Adrenal gland (tissue), 19 donors: ENCODE measurements at places on chromosomes 2 and 18.
A peak's percentile ranks its signal among the peaks of the same experiment; 100 is the strongest.

- peak; percentile 8 for DNase-seq
Observed at GRCh38 chr2:233819884-233820773, 34.2 kb downstream of the HJURP start.

GRCh38 chr2:165621086-165621560, 151.6 kb downstream of the CSRNP3 start:
- no peak for DNase-seq

DNA sequence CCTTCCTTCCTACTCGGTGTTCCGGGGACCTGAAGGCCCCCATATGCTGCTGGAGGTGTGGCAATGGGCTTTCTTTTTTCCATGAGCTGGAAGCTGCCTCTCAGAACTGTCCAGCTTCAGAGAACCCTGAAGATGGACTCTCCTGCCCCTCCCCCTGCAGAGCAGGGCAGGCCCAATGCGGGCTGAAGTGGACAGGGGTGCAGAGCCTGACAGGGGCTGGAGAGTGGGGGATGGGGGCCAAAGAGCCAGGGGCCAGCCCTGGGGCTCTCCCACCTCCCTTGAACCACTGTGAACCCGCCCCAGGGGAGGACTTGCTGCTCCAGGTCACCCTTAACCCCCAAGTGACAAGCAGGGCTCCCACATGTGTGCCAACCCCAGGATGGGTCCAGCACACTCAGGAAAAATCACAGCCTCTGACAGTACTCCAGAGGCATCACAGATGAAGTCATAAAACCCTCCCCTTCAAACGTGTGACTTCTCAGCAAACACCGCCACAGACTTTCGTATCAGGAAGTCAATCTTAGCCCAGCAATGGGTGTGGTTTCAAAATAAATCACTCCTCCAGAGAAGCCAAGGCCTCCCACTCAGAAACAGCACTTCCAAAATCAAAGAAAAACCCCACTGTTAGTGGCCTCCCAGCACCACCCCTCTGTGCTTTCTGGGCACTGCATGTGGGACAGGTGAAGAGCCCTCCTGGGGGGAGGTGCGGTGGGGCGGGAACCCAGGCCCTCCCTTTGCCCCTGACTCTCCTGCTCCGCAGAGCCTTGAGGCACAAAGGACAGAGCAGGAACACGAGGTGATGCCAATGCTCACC, 135.8 kb downstream of the HDAC4 start:
- peak; percentile 48 for DNase-seq

DNA sequence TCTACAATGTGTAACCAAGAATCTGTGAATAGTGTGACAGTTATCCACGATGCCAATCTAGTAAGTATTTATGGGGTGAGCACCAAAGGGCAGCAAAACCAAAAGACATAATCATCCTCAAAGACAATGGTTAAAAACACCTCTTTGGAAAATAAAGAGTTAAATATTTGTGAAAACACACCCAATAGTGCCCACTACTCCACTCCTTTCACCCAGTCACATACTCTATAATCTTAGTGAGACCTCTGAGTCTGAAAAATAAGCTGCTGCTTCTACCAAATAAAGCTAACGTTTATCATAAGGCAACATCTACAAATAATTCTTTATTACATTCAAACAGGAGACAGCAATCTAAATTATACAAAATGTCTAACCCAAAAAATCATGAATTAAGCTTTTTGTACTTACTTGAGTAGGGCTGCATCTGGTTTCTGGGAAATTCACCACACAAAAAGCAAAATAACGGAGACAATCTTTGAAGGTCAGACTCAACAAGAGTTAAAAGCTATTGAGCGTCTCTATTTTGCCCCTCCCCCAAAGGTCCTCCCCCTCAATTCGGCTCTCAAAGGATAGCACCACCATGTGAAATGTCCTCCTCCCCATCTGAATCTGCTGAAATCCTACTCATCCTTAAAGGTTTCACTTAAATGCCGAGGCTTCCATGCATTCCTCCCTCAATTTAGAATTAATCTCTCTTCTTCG, 2.0 kb downstream of the RAPH1 start:
- DNase-seq: peak; percentile 37

DNA sequence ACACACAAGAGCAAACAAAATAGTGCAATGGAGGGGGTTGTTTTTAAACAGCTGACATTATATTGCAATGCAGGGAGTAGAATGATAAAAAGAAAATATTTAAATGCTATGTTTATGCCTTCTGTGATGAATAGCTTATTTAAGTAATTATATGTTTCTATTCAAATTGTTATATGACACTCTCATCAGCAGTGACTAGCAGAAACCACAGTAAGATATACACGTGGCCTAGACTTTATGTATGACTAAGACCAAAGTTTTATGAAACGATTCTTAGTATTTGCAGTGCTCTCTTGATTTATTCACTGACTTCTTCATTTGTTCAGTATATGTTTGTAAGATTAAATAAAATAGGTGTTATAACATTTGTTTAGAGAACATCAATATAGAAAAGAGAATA, 26.1 kb upstream of the C1D start:
- DNase-seq: no peak

DNA sequence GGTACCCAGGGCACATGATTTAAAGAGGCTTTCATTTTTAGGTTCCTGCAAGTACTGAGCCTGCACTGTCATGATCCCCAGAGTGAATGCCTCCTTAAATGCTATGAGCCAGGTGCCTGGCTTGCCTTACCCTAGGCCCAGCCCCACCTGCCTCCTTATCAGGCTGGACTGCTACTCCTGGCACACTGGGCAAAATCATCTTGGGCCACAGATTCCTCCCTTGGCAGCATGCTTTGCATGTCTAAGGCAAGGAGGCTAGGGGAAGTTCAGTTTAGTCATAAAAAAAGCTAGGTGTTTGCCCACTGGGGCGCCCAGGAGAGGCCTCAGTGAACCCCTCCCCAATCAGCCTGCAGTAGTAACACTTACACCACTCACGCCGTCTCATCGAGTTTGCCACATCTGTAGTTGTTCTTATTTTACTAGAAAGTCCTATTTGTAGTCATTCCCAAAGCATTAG, 45.1 kb downstream of the LBH start:
- DNase-seq: no peak

- no peak for DNase-seq
Observed at GRCh38 chr2:11757101-11757500, 10.7 kb downstream of the LPIN1 start.

- DNase-seq: no peak
Observed at GRCh38 chr2:1156059-1156458, 205.4 kb downstream of the SNTG2 start.

- no peak for DNase-seq
Observed at GRCh38 chr2:223894968-223895367, 50.2 kb downstream of the WDFY1 start.

GRCh38 chr2:236935631-236936445, 149.9 kb upstream of the COPS8 start:
- DNase-seq: no peak

DNA sequence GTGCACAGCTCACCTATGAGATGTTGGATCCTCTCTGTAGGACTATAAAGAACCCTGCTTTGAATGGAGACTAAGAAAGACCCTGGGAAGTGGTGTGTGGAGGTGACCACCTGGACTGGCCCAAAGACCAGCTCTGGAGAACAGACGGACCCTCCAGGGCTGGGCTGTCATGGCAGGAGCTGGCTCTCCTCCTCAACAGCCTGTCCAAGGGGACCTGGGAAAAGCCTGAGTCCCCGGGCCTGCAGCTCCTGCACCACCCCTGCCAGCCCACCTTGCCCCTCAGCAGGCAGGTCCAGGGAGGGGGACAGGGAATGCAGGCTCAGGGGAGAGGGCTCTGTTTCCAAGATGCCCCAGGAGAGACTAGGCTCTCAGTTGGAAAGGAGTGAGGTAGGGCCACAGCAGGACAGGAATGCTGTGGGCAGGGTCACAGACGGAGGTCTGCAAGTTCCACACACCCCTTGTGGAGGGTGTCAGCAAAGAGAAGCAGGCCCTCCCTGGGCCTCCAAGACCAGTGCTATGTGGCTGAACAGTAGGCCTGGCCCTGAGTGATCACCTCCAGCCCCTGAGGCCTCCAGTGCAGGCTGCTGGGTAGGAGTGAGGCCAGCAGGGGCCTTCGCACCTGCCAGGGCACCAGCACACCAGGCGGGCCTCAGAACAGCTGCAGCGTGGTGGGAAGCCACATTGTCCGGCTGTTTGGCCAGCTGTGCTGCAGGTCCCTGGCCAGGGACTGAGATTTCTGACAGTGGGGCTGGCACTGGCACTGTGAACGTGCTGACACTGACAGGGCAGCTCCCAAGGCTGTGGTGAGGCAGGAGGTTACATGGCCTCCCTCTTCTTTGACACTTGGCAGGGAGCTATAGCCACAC, 86.4 kb upstream of the OTOS start:
- peak; percentile 35 for DNase-seq

- DNase-seq: no peak
Observed at GRCh38 chr2:72975017-72975416, 57.7 kb downstream of the EMX1 start.

DNA sequence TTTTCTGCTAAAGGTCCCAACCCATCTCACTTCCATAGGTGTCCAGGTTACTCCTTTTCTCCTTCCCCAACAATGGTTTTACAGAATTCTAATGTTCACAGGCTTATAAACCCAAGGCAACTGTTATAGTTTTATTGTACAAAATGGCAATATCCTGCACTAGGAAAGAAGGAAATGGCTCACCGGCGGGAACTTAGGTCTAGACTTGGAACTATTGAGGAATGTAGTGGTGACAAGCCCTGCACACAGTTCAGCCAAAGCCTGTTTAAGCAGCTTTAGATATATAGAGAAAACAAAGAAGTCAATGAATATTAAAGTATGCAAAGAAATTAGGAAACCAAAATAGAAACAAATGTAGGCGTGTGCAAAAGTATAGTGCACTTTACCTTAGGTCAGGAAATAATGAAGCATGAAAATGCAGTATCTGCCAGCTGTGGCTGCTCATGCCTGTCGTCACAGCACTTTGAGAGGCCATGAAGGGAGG, 22.7 kb upstream of the KCNG3 start:
- DNase-seq: no peak

GRCh38 chr2:13616059-13616458, 899.3 kb downstream of the TRIB2 start:
- DNase-seq: no peak

GRCh38 chr18:55501982-55502710, 85.8 kb downstream of the TCF4 start:
- DNase-seq: no peak

GRCh38 chr2:1886405-1886992, 142.2 kb upstream of the PXDN start:
- peak; percentile 30 for DNase-seq

DNA sequence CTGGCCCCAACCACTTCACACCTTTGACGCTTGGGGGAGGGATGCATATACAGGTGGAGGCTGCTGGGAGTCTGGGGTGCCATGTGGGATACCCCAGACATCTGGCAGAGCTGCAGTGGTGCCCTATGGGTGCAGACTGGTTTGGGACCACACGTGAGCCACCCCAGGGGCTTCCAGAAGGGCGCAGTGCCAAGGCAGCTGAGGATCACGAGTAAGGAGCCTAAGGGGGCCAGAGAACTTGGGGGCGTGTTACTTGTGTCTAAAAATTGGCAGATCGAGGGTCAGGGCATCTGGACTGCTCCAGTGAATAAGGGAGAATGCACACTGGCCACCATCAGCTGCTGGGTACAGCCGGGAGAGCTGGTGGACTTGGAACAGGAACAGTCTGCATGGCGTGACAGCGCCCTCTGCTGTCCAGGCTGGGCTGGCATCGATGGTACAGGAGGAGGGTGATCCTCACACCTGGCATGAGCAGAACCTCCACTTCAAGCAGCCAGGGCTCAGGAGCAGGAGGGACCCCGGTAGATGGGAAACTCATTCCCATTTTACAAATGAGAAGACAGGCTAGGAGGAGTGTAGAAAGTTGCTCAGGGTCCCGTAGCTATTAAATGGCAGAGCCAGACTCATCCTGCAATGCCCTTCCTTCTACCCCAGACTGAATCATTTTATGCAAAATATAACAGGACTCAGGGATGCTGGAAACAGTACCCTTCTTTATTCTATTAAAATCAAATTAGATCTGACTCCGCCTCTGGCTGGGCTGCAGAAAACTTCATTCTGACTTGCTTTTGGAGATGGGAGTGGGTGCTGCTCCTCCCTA, 60.4 kb downstream of the ATOH8 start:
- DNase-seq: peak; percentile 89

DNA sequence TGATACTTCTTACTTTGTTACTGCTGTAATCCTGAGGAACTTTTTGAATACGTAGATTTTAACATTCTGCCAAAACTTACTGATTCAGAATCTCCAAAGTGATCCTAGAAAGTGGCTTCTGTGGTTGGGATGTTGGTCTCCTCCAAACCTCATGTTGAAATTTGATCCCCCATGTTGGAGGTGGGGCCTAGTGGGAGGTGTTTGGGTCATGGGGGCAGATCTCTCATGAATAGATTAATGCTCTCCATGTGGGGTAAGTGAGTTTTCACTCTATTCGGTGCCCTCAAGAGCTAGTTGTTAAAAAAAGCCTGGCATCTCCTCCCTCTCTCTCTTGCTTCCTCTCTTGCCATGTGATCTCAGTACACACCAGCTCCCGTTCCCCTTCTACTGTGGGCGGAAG, 329.9 kb downstream of the HRH4 start:
- no peak for DNase-seq

DNA sequence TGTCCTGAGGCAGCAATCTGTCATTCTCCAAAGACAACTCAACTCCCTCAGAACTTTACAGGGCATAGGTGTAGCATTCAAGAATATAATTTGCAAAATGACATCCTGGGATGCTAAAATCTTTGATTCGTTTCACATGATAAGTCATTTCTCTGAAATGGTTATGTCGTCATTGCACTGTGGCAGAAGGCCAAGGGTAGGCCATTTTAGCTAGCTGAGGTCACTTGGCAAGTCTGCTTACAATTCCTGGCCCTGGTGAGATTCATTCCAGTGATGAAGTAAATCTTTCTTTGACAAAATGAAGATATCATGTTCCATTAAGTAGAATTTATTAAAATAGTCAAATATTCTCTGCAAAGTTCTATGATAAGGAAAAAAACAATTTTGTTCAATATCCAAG, 1410.3 kb upstream of the LRRTM1 start:
- DNase-seq: no peak

- DNase-seq: no peak
Observed at GRCh38 chr2:225091336-225091735, 49.1 kb upstream of the DOCK10 start.

GRCh38 chr2:43142921-43143438, 83.4 kb downstream of the ZFP36L2 start:
- DNase-seq: no peak

GRCh38 chr18:59555995-59556659, 141.1 kb downstream of the CCBE1 start:
- peak; percentile 76 for DNase-seq
